T1000 (cell line): ENCODE measurements at places on chromosomes 6 and 20.

DNA sequence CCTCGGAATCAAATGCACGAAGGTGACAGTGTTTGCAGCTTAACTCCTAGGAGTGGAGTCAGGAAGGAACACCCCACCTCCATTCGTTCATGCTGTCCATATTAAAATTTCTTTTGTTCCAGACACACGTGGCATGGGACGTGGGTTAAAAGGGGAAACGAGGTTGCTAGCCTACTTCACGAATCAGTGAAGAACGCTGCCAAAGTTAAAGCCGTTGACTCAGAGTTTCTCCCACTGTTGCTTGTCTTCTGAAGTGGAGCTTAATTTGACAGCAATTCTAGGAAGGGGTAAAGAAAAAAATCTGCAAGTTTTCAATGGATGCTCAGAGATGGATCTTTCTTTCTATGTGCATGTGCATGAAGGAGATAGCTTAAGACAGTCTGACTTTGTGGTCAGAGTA lies 499.1 kb downstream of the CD83 start:
- DNase-seq: no peak

DNA sequence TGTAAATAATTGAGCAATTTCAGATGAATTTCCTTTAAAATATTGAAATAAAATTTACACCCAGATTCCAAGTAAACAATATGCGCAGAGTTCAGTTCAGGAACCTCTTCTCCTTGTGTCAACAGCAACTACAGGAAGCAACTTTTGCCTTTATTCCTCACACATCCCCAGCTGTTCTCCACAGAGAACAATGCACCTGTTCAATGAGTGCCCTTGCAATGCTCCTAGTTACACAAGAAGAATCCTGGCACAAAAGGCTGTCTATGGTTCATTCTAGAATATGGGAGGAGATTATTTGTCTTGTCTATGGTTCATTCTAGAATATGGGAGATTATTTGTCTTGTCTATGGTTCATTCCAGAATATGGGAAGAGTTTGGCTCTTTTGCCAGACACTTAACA lies 454.9 kb downstream of the BTBD3 start:
- no peak for DNase-seq

- no peak for DNase-seq
Observed at GRCh38 chr6:30100585-30101443, 12.1 kb downstream of the TRIM31 start.

- no peak for DNase-seq
Observed at GRCh38 chr20:40966103-40966502, 62.5 kb upstream of the TOP1 start.

DNA sequence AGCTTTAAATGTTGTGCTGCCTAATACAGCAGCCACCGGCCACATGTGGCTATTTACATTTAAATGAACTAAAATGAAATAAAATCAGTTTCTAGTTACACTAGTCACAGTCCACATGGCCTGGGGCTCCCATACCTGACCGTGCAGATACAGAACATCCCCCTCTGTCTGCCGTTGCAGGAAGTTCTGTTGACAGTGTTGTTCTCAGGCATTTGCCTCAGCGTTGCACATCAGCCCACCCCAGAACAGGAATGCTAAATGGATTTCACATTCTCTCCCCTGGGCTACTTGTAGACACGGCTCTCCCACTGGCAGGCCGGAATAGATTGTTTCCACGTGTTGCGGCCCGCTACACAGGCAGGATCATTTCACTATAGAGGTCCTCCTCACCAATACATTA lies 26.3 kb downstream of the JAG1 start:
- no peak for DNase-seq

- DNase-seq: no peak
Observed at GRCh38 chr6:128403618-128404444, 116.6 kb downstream of the PTPRK start.

DNA sequence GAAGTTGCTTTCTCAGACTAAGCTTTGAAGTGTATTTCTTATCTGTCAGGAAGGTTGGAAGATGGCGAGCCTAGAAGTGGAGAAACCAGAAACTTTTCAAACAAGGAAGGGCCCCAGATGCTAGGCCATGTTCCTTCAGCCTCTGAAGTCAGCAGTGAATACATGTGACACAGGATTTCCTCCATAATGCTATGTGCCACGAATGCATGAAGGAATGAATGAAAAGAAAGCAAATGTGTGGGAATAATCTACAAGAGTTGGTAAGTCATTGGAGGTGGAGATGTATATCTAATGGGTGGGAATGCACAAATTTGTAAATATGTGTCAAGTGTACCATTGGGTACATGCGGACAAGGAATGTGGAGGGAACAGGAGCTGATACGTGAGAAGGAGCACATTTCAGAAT lies 123.2 kb upstream of the PRSS16 start:
- DNase-seq: no peak

DNA sequence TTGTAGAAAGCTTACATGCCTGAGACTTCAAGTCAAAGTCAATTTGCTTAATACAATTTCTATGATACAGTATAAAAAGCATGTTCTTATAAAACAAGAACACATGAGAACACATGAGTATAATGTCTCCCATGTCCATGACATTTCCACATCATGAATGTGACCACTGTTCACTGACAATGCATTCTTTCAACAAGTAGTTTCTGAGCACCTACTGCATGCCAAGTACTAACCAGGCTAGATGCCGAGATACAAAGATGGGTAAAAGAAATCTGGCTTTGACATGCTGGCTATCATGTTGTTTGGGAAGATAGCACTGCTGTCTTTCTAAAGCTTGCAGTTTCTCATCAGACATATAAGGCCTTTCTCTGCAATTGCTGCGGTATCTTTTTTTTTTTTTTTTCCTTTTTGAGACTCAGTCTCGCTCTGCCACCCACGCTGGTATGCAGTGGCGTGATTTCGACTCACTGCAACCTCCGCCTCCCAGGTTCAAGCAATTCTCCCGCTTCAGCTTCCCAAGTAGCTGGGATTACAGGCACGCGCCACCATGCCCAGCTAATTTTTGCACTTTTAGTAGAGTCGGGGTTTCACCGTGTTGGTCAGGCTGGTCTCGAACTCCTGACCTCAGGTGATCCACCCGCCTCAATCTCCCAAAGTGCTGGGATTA lies 123.6 kb upstream of the DST start:
- no peak for DNase-seq

DNA sequence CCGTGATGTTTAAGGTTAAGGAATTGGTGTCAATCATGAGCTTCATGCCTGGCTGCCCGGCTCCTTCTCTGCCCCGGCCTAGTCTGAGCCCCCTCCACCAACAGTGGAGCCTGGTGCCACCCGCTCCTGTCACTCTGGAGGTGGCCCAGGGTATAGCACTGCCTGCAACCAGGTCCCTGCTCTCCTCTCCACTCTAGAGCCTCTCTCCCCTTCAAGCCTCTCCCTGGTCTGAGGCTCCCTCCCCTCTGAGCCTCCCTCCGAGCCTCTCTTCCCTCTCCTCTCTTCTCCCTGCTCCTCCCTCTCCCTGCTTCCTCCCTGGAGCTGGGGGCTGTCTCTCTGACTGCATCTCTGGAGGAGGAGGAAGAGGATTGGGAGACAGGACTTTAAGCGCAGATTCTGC lies 31.3 kb upstream of the MRGBP start:
- no peak for DNase-seq

DNA sequence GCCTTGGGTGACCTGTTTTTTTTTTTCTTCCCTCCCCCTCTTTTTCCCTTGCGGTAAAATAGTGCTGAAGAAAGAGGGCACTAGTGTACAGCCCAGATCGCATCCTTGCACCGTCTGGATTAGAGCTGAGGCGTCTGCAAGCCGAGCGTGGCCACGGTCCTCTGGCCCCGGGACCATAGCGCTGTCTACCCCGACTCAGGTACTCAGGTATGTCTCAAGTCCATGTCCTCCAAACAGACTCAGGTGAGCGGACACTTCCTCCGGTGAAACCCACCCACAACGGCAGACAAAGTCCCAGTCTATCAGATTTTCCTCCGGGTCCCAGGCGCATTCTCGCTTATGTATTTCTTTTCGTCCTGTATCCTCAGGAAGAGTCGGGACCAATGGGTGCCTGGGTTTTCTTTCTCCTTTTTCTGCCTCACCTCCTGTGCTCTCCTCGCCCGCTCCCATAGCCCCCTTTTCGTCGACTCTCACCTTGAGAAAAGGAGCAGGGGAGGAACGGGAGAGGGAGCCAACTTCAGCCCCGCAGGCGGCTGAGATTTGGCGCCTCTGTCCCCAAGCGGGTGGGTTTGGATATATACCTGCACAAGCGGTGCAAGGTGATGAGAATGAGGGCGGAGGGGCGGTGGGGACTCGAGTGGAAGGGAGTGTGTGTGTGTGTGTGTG lies 1.1 kb upstream of the GRM1 start:
- no peak for DNase-seq

GRCh38 chr20:34863421-34863965 lies 9.2 kb downstream of the GGT7 start:
- no peak for DNase-seq

DNA sequence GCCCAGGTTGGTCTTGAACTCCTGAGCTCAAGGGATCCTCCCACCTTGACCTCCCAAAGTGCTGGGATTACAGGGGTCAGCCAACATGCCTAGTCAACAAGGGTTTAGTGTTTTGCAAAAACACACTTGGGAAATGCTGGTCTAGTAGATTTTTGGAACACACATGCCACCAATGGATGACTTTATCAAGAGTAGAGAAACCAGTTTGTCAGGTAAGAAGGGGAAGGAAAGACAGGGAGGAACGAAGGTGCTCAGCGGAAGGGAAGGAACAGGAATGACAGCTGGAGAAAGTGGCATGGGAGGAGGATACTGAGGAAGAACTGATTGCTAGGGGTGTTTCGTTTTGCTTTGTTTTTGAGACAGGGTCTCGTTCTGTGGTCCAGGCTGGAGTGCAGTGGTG lies 15.6 kb upstream of the SEC63 start:
- DNase-seq: no peak

DNA sequence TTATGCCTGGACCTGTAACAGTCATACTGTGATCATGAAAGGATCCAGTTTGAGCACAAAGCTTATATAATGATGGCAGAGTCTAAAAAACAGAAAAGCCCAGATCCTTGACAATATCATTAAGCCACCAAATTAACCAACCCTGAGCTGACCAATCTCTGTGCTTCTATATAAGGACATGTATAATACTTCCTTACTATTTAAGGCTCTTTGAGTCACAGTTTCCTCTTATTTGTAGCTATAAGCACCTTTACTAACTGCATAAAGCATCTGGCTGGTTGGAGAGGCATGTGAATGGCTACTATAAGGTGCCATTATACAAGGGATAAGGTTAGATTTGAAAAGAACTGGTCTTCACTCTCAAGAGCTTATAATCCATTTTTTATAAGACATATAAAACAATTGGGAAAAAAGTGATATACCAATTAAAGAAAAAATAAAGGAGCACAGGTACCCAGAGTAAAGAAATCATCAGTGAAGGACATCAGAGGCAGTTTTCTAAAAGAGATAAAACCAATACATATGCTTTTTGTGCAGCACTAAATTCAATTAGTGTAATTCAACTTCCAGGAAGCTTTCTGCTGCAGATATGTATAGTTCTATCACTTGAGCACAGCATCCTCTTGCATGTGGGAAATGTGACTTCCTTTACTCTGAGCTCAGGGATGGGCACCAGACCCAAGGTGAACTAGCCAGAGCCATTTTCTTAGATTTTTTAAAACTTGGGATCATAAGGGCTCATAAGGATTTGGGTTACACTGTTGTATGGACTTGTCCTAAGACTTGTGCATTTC lies 121.0 kb downstream of the BTBD9 start:
- DNase-seq: no peak

DNA sequence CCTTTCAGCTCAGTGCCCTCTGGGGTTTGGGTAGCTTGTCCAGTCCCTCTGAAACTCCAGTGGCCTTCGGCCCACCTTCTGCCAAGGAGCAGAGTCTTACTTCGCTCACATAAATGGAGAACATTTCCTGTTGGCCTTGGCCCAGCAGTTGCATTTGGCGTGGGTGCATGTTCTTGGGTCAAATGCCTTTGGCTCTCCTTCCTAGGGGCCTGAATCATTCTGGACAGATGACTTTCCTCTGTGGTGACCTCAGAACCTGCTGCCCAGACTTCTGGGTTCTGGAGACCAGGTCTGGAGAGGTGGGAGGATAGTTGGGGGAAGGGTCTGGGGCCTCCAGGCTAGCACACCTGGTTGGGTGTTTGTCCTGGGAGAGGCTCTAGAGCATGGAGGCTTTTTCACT lies 29.3 kb downstream of the BCAS4 start:
- DNase-seq: no peak
